NCI-H146 (cell line): ENCODE measurements at places on chromosomes 7 and 10.

- no peak for DNase-seq
These were observed 78.1 kb downstream of the C10orf105 start for GRCh38 chr10:71641449-71641848.

DNA sequence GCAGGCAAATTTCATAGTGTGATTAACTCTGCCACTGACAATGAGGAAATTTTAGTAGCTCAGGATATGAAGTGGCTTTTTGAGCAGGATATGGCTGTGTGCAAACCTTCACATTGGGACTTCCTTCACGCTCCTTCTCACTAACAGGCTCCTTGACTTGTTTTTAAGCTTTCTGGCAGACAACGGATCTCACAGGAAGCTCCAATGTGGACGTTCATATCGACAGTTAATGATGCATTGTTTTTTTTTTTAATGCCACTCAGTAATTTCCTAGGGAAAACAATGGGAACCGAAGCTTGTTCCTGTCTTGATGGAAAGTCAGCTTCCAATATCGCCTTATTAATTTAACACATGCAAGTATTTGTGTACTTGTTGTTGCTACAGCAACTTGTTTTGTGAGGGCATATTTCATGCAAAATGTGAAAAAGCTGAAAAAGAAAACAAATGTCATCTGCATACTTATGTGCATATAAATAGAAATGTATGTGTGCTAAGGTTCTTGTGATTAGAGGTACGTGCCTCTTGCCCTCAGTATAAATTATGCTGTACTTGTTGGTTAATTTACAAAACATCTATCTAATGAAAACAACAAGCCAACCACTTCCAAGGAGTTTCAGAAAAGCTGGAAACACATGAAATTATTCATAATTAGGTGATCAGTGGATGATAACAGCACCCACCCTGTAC is 84.7 kb downstream of the NRP1 start:
- DNase-seq, result no peak

- no peak for DNase-seq
These were observed 58.6 kb downstream of the EBLN1 start for GRCh38 chr10:22159180-22159579.

- no peak for DNase-seq
These were observed 38.4 kb upstream of the GDF10 start for GRCh38 chr10:47261556-47261955.

- peak; percentile 81 for DNase-seq
These were observed 2.8 kb downstream of the EEPD1 start for GRCh38 chr7:36155811-36156361.

DNA sequence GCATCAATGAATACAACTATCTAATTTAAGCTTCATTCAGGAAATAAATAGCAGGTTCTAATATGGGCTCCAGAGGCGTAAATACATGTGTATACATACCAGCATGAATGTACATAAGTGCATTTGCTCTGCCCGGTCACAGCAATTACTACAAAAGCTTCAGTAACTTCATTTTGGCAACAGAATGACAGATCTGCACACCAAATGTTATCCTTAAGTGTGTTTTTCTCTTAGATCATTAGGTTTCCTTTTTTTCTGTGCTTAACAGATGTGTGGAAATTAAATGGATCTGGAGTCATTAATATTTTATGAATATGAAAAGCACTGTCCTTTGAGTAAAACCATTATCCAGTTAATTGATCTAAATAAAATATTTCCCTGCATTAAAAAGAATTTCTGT is 159.0 kb upstream of the MEOX2 start:
- no peak for DNase-seq

DNA sequence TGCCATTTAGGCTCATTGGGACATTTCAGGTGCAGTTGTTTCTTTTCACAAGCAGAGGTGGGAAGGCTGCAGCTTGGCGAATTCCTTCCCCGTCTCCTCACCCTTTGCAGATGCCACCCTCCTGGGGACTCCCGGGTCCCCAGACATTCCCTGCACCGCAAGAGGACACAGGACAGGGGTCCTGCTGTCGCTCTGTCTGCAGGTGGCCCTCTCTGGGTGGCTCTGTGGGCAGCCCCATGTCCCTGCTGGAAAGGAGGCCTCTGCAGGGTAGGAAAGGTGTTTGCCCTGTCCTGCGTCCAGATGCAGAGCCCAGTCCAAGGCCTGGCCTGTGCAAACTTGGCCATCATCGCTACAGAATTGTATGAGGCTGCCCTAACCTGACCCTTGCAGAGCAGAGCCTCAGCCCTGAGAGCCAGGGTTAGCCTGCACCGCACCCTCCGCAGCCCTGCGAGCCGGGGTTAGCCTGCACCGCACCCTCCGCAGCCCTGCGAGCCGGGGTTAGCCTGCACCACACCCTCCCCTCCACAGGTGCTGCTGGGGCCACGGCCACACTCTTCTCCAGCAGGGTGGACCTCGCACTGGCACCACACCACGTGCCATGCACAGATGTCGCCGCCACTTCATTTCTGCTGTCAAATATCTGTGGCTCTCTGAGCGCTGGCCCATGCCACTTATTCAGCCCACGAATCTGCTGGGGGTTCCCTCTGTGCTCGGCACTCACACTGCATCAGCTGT is 61.0 kb downstream of the CFAP46 start:
- DNase-seq, result no peak

- DNase-seq, result no peak
These were observed 155.7 kb downstream of the CUX1 start for GRCh38 chr7:101973130-101973529.

- DNase-seq, result peak; percentile 46
These were observed 74.1 kb upstream of the UNC5B start for GRCh38 chr10:71138166-71138830.

DNA sequence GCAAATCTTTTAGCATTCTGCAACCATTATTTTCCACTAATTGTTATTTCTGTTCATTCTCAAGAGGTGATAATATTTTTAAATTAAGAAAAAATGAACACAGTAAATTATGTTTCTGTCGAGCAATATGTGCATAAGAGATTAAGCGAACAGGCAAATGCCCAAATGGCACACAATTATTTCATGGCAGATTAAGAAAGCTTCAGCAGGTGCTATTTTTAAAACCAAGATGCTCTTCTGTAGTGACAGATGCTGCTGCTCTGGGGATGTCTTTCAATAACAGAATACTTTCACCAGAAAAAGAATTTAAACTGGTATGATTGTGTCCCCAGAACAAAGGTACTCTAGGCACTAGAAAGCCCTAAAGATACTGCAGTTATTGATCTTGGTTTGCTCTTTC is 412.7 kb upstream of the SORCS1 start:
- DNase-seq, result no peak

- DNase-seq, result peak; percentile 9
These were observed 72.8 kb upstream of the ZNF722 start for GRCh38 chr7:63925626-63926460.

DNA sequence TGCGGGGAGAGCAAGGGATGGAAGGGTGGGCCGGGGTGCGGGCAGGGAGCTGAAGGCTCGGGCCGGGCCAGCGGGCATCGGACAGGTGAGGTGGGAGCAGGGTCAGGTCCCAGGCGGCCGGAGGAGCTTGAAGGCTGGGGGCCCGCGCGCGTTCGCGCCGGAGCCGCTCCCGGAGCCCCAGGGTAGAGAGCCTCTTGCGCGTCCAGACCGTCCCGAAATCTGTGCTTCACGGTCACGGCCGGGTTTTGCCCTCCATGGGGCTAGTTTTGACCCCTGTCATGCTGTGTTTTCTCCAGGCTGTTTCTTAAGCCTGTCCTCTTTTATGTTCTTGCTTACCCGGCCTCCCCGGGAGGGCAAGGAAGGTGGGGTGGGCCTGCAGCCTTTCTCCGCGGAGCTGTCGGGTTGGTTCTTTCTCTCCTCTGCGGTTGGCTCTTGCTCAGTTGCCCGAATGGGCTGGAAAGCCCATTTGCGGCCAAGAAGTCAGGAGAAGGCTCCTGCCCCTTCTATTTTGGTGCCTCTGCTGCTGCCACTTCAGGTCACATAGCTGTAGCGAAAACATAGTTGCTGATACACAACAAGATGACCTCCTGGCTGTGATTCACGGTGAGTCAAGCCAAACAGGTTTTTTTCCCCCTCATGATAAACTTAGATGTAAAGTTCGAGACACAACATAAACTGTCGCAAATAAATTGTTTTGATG is 650 bp downstream of the UBE2D1 start:
- peak; percentile 51 for DNase-seq

- DNase-seq, result peak; percentile 77
These were observed 28.2 kb downstream of the PHYH start for GRCh38 chr10:13271552-13272163.

- DNase-seq, result peak; percentile 9
These were observed 162.3 kb downstream of the BAMBI start for GRCh38 chr10:28839600-28840007.

DNA sequence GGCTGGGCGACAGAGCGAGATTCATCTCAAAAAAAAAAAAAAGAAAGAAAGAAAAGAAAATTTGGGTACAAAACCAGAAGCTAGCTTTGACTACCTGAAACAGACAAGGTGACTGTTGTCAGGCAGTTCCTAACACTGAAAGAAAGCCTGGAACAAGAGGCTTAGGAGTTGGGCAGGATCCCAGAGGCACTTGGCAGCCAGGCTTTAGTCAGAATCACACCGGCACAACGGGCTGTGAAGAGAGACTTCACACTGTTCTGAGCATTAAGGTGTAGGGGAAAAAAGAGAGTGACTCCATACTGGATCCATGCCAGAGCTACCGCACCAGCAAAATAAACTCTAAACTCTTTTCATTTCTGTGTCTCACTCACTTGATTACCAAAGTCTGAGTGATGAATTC is 130.8 kb downstream of the ZNF467 start:
- no peak for DNase-seq

GRCh38 chr7:133645884-133646391 is 393.1 kb downstream of the EXOC4 start:
- DNase-seq, result no peak

DNA sequence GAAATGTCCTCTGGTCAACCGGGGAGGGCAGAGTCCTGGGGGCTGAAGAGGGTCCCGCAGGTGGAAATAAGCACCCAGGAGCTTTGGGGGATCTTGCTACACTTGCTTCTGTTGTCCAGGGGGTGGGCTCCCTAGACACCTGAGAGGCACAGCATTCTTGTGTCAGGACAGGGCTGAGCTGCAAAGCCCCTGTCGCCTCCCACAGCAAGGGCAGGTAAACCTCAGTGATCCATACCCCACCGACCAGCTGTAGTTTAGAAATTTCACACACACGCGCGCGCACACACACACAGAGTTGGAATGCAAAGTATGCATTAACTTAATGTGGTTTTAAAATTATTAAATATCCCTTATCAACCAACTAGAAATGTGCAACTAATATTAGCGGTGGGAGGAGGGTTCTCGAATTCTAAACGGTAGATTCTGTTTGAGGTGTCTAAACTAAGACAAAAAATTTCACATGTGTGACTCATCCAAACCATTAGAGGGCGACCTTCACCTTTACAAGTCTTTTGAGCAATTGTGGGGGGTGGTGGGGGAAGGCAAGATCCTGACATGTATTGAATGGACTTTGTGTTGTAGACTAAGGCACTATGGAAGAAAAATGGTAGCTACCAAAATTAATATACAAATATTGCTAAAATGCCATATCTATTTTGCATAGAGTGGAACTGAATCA is 34.3 kb upstream of the PTF1A start:
- DNase-seq, result peak; percentile 55

DNA sequence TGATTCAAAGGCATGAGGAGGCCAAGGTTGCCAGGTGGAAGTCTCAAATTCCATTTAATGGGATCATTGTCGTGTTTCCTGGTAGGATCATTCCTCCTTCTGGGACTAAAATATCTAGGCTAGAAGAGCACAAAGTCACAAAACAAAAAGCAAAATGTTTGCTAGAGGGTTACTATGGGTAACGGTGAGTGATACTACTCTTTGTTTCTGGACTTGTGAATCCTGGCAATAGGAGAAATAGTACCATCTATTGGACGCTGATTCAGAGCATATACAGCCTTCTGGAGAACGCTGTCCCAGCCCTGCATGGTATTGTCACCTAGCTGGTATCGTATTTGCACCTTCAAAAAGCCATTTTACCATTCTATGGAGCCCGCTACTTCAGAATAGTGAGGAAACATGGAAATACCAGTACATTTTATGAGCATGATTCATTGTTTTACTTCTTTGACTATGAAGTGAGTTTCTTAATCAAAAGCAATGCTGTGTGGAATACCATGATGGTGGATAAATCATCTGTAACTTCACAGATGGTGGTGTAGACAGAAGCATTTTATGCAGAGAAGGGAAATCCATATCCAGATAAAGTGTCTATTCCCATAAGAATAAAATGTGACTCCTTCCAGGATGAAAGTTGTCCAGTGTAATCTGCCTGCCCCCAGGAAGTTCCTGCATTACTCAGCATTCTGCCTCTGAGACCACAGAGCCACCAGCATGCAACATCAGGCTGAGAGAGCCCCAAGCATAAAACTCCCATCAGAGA is 361.0 kb downstream of the ETV1 start:
- DNase-seq, result no peak

GRCh38 chr10:70340137-70340536 is 42.3 kb downstream of the LRRC20 start:
- no peak for DNase-seq

DNA sequence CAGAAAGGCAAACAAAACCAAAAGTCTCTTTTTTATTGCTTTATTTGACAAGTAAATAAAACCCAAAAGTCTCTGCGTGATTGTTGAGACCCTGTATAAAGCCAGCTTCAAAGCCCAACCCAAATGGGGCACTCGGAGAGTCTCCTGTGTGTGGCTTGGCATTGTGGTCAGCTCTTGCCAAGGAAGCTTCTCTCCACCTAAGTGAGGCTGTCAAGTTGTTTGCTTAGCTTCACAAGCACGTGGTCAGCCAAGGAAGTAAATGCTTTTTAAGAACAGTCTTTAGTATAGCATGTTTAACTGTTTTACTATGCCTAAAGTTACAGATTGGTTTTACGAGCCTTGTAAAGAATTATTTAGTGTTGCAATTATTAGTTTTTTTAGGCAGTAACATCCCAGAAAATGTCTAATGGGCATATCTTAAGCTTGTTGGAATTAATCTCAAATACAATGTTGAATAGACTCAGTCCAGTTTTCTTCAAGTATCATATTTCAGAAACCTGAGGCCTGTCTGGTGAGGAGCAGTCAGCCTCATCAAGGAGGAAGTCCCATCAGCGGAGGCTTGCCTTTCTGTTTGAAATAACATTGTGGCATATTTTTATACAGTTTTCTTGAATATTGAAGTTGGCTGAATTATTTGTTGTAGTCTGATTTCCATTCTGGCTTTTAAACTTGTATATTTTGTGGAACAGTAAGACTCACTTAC is 144.3 kb downstream of the ANKRD30A start:
- DNase-seq, result no peak

GRCh38 chr7:12930534-12930933 is 243.1 kb downstream of the ARL4A start:
- no peak for DNase-seq

GRCh38 chr7:151008511-151009323 is 15.6 kb downstream of the ATG9B start:
- DNase-seq, result no peak

GRCh38 chr10:76115471-76116155 is 684.2 kb downstream of the LRMDA start:
- peak; percentile 61 for DNase-seq

DNA sequence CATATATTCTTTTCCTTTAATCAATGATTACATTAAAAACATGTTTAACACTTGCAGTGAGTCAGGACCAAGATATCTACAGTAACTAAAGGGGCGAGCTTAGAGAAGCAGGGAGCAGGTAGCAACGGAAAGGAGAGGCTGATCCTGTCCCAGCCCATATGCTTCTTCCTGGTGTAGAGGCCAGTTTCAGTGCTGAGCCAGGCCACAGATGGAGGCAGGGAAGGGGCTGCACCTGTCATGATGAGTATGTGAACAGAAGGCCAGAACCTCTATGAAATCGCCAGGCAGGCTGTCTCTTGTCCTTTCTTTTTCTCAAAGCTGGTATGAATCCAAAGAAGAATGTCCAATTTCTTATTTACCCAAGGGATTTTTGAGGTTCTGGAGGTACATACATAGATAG is 16.3 kb downstream of the REEP3 start:
- no peak for DNase-seq

- peak; percentile 62 for DNase-seq
These were observed 14.2 kb downstream of the UCMA start for GRCh38 chr10:13219685-13220670.
